AG08395 (cell line): ENCODE measurements at places on chromosomes 4 and X.

- DNase-seq, result peak; percentile 29
These were observed 1.1 kb downstream of the ZCCHC18 start for GRCh38 chrX:104113222-104113965.

GRCh38 chrX:8192276-8192675 is 21.2 kb upstream of the VCX2 start:
- no peak for DNase-seq

DNA sequence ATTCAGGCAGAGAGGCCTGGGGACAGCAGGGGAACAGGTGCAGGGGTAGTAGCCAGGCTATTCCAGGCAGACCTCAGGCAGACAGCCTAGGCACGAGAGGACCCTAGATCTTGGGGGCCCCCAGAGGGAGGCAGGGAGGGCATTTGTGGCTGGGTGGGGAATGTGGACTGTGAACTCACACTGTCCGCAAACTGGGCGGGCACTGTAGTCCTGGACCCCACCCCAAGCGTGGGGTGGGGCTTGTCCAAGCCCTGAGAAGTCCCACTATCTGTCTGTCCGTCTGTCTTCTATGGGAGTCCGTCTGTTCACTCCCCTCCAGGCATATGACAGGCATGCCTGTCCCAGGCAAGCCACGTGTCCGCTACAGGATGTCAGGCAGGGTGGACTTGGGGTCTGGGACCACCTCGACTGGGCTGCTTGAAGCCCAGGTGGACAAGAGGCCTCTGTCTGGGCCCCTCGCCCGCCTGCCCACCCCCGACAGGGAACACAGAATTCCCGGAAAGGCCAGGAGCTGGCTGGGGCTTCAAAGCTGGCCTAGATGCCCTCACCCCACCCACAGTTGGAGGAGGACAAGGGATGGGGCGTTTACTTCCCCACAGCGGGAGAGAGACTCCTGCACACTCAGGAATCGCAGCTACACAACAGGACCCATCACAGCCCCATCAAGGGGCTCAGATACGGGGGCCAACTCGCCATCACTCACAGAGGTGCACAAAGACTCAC is at the start of gene SLC38A5:
TSS of gene SLC38A5 (minus strand) at position 151 of the 723 bp plus-strand sequence. CDS start 2,336 bp downstream, outside the sequence.
- no peak for DNase-seq

DNA sequence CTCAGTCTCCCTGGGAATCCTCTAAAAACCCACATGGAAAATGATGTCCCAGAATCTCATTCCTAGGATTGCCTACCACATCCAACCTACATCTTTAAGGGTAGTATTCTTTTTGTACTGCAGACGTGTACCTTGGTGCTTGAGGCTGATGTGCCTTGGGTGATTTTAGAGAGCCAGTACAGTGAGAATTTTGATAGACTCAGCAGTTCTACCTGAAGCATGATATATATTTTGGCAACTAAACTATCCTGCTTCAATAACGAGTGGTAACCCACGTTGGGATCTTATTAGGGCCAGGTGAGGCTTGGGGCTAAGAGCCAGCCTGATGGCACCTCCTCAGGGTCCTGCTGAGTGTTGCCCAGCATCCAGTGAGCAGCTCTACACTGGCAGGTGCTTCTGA is 140.4 kb downstream of the ZNF518B start:
- DNase-seq, result no peak

GRCh38 chr4:13921805-13922204 is 294.3 kb upstream of the BOD1L1 start:
- peak; percentile 15 for DNase-seq

- no peak for DNase-seq
These were observed 492.3 kb upstream of the LCORL start for GRCh38 chr4:18513861-18514260.

- DNase-seq, result no peak
These were observed 11.6 kb downstream of the UNC5C start for GRCh38 chr4:95537191-95537590.
